KG1 (cell line): ENCODE measurements at places on chromosomes 5 and 9.

DNA sequence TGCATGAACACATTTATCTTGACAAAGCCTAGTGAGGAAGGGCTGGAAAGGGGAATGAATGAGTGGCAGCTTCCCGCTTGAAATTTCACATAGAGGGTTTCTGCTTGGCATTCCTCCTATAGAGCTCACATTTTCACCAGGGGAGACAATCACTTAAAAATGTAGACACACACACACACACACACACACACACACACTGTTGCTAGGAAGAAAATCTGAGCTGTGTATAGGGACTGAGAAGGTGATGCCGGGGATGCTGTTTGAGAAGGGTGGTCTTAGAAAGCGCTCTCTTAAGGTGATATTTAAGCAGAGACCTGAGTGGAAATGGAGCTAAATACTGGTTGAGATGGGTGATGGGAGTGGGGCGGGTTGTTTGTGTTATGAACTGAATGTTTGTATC, 70.4 kb downstream of the LRRC70 start:
- no peak for DNase-seq

- no peak for DNase-seq
These were observed 18.9 kb downstream of the SLC22A5 start for GRCh38 chr5:132388244-132389050.

DNA sequence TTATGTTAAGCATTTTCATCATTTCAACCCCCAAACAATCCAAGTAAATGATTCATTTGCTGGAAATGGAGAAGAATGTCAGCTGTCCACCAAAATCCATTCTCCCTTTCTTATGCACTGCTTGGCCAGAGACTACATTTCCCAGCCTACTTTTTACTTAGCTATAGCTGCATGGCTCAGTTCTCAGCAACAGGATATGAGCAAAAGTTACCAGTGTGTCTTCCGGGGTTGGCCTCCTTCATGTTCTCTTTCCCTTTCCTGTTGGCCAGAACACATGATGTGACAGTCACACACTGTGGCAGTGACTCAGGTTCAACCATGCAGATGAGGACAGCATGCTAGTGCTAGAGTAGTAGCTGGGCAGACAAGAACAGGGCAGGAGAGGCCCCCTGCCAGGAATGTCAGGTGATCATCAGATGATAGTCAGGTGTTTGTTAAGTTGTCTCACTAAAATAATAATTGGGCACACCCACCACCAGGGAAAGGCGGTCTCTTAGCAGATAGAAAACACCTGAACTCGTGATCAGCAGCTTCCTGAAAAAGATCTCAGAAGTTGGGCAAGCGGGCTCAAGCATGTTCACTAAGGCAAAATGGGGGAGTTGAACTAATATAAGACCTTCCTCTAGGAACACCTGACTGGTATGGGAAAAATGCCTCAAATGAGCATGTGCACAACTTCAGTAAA, 12.2 kb downstream of the GPR150 start:
- no peak for DNase-seq

DNA sequence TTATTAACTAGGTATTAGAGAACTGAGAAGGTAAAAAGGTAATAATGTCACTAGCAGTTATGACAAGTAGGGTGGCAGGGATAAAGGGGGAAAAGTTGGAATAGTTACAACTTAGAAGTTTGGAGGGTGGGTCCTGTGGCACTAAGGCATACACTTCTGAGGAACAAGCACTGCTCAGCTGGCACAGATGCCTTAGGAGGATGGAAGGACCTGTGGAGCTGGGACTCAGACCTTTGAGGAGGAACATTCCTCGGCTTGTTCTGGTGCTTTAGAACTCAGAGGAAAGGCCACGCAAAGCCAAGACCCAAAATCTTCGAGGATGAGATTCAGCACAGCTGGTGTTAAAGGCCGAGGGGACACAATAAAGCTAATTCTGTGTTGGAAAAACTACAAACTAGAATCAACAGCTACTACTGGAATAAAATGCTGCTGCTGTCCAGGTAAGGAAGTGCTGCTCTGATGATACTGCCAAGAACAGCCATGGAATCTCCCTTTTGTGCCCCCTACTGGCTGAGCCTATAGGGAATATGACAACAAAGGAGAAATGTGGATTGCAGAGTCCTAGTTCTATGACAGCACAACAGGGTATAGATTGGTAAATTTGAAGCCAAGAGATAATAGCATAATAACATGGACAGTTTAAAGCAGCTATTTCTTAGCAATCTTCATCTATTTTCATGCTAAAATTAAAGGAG, 126.7 kb downstream of the SLC25A46 start:
- DNase-seq, result no peak

- DNase-seq, result no peak
These were observed 75.0 kb upstream of the RAD23B start for GRCh38 chr9:107208121-107208520.

DNA sequence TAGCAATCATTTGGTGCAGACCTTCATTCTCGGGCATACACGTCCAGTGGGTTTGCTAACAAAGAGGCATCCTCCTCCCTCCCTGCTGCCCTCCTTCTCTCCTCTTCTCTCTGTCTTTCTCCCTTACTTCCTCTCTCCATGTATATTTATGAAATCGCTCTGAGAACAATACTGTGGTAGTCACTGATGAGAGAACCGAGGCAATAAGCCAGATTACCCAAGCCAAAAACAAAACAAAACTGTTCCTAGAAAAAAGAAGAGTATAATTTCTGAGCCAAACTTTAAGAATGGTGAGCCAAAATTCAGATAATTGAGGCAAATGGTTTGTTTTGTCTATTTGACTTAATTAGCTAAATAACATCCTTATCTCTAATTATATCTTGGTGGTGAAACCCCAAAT, 15.8 kb upstream of the HMHB1 start:
- no peak for DNase-seq

DNA sequence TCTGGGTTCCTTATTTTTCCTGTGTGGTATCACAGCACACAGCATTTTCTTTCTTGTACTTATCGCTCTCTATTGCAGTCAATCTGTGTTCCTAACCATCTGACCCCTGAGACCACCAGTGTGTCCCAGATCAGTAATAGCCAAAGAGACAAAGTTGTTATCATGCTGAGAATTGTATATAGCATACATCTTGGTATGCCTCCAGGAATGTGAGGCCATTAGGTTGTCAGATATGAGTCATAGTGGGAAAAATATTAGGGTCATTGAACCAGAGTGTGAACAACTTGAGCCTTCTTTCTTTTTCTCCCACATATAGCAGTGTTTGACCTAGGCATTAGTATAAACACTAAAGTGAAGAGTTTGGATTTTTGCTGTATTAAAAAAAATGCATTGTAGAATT, 106.3 kb downstream of the NDUFAF2 start:
- DNase-seq, result no peak
